Anterior cingulate cortex (tissue), 58 donors: ENCODE measurements at places on chromosomes 4 and X.
A peak's percentile ranks its signal among the peaks of the same experiment; 100 is the strongest.

GRCh38 chrX:38881727-38882126 lies 80.5 kb downstream of the MID1IP1 start:
- DNase-seq = no peak

- no peak for DNase-seq
Observed at GRCh38 chrX:41347186-41347585, 13.2 kb downstream of the DDX3X start.

GRCh38 chrX:135425026-135425965 lies 3.6 kb downstream of the SMIM10L2A start:
- no peak for DNase-seq

DNA sequence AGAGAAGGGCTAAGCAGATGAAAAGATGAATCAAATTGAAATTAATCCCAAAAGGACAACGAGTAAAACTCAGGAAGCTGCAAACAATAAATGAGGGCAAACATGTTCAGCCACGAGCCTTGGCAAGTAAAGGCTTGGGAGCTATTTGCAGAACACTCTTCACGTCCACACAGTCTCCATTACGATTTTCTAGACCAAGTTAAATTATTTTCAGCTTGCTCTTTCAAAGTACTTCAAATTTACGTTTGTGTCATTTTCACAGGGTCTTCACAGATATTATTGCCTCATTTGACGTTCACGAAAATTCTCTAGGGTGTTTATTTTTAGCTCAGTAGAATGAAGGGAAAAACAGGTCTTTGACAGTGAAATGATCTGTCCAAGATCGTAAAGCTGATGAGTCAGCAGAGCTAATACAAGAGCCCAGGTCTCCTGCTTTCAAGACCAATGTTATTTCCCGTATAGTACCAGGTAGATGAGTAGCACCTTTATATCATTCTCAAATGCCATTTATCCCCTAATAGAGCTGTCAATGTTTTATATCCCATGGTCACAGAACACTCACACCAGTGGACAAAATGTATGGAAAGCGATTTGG lies 20.9 kb downstream of the KLB start:
- no peak for DNase-seq

GRCh38 chr4:114688059-114688458 lies 89.5 kb downstream of the UGT8 start:
- DNase-seq = no peak

- DNase-seq = peak; percentile 9
Observed at GRCh38 chrX:101550751-101551379, 518 bp downstream of the ARMCX1 start.

- DNase-seq = no peak
Observed at GRCh38 chr4:113328514-113328913, 279.1 kb downstream of the ANK2 start.

- no peak for DNase-seq
Observed at GRCh38 chrX:39418731-39419638, 617.7 kb downstream of the MID1IP1 start.

DNA sequence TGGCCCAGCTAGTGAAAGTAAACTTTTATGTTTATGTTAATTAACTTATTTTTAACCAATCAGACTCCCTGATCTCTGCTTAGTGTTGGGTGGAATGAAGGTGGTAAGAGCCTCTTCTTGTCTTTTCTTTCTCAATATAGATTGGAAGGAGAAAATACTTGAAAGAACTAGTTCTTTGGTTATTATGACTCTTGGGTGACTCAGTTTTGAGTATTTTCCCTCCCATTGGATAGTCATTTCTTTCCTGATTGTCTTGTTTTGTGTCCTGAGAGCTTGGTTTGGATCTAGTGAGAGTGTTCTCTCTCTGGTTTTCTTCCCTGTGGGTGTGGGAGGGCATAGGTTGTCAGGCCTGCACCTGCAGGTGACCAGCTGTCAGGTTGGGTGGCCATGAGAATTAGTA lies 172.0 kb upstream of the GLRA2 start:
- DNase-seq = no peak

- no peak for DNase-seq
Observed at GRCh38 chrX:103442536-103442901, 66.2 kb downstream of the BEX3 start.

DNA sequence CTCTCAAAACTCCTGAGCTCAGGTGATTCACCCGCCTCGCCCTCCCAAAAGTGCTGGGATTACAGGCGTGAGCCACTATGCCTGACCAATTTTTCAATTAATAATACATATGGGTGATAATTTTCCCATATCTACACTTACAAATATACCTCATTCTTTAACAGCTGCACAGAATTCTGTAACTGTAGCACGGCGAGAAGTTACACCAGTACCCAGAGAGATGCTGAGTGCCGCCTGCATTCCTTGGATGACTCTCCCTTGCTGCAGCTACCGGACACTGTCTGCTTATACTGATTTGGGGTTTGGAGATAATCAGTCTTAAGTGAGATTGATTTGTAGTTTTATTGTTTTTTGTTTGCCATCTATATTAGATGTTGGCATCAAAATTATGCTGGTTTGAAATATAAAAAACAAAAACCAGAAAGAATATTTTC lies 5.8 kb downstream of the TIFA start:
- no peak for DNase-seq

- no peak for DNase-seq
Observed at GRCh38 chr4:175034986-175035705, 117.0 kb downstream of the ADAM29 start.

DNA sequence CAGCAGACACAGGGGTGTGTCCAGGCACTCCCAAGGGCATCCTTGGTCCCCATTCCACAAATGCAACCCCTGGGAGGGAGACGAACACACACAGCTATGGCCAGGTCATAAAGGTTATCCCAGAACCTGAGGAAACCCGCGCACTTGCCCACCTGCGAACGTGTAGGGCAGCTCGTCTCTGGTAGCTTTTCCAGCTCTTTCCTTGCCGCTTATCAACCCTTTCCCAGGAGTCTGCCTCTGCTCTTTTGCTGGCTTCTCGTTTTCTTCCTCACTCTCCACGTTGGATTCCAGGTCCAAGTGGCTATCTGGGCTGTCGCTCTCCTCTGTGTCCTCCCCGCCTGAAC lies 13.5 kb downstream of the NOP14 start:
- DNase-seq = no peak

GRCh38 chr4:186722796-186723291 lies 812 bp downstream of the FAT1 start:
- DNase-seq = no peak

DNA sequence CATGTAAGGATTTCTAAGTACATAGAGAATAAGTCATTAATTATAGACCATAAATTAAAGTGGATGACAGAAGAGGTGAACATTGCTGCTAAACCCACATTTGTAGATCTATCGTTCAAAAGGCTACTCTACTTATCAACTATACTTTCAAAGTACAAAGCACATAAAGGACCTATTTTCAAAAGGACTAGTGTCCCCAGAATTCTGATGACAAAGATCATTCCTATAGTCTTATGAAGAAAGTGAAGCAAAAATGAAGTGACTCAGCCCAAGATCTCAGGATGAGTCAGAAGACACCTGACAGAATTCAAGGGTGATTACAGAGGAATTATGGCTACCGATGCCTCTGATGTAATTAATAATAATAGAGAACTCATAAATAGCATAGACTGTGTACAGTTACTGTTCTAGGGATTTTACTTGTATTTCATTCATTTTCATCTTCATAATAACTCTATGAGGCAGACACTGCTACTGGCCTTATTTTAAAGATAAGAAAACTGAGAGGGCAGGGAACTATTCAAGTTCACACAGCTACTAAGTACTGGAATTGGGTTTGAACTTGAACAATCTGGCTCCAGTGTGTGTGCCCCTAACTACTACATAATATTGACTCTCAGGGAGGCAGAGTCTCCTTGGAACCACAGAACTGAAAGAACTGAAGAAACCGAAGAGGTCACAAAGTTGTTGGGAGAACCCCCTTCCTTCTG lies 17.1 kb downstream of the USP46 start:
- DNase-seq = no peak

DNA sequence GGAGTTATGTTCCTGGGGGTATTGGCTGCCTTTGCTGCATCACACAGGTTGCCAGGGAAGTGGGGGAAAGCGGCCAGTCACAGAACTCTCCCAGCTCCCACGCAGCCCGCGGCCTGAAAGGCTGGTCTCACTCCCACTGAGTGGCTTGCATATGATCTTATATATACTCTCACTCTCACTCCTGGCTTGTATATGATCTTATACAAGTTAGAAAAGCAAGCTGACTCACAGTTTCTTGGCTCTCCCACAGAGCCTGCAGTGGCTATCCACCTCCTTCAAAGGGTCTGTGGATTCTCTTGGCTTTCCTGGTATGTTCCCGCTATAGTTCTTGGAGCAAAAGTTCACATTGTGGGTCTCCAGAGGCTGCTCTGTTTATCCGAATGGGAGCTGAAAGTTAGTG lies 833.5 kb upstream of the GALNTL6 start:
- peak; percentile 24 for DNase-seq

DNA sequence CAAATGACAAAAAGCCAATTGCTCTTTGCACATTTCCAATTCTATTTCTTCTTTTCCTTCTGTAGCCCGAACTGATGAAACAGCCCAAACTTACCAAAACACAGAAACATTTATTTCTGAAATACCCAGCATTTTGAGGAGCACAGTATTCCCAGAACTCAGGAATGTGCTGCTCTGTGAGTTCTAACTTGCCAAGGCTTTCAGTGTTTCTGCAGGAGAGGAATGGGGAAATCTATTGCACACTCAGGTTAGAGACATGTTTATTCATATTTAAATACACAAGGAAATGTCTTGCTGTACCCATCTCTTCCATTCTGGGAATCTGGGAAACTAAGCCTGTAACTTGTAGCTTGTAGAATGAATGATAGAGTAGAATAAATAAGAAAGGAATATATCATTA lies 10.7 kb downstream of the TMPRSS11D start:
- DNase-seq = no peak

GRCh38 chr4:152537881-152538280 lies 2.0 kb upstream of the FBXW7 start:
- DNase-seq = no peak

- DNase-seq = no peak
Observed at GRCh38 chr4:40515398-40516293, 114.0 kb downstream of the RBM47 start.

DNA sequence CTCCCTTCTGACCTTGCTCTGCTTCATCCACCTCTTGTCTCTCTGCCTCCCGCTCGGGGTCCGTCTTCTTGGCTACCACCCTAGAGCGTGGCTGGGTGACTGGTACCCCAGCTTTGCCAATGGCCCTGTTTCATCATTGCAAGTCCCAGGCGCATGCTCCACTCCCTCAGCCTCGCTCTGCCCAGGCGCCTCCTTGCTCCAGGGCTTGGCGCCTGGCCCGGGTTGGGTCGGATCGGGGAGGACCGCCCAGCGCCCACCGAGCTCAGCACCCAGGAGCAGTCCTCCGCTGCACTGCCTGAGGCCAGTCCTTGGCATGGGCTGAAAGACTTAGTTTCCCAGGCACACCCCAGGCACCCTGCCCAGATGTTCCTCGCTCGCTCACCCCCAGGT lies 577 bp downstream of the BGN start:
- DNase-seq = no peak

DNA sequence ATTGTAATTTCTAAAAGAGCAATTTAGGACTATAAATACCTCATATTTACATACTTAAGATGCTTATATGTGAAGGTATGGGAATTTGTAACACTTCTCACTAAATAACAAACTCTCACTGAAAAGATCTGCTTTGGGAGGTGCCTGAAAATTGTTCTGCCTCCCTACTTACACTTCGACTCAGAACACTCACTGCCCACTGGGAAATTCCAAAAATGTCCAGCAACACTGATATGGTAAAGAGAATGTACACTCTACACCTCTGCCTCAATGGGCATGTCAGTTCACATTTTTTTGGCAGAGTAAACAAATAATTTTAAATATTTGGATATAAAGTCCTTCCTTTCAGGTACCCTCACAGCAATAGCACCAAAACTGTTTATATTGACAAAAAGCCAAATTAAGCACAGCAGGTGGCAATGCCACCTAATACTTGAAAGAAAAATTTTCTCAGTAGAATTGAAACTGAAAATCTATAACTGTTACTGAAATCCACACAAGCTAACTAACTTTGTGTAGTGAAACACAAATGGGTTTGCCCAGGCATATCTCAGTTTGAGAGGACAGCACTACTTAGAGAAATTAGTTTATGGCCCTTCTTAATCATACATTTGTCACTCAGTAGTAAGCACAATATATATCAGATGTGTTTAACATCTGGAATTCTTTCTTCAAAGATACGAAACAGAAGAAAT lies 67.1 kb downstream of the PRDM5 start:
- DNase-seq = no peak

DNA sequence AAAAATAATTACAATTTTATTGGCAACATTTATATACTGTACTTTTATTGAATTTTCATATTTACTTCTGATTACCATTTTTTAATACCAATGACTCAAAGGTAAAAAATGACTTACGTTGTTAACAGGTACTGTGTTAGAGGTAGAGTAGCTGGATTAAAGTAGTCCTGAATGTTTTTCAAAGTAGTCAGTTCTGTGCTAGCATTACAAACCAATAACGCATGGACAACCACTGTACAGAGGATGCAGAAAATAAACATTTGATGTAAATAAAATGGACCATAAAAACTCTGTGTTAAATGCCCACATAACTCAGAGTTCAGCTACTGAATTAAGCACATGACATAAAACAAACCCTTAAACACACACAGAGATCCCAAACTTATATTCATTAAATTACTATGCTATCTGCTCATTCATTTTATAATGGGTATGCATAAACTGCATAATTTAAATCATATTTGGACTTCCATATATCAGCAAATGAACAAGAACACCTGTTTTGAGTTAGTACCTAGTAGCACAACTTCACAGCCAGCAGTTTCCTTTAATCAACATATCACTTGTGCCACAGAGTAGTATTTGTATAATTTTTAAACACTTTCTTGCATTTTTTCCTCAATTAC lies 46.4 kb upstream of the NEUROG2 start:
- no peak for DNase-seq

DNA sequence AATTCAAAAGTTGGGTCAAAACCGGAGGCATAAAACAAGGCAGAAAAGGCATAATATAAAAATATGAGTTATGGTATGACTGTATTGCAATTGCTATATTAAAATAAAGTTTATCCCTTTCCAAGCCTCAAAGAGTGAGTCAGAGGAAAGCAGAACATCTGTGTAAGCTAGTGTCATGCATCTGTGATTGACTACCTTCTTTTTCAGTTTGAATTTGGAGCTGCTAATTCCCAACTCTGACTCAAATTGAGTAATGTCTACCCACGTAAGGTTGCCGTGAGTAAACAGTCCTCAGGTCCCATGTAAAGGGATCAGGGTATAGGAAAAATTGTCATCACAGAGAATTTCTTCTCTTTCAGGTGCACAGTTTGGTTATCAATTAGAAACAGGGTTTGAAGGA lies 6.5 kb upstream of the SLITRK4 start:
- DNase-seq = no peak

DNA sequence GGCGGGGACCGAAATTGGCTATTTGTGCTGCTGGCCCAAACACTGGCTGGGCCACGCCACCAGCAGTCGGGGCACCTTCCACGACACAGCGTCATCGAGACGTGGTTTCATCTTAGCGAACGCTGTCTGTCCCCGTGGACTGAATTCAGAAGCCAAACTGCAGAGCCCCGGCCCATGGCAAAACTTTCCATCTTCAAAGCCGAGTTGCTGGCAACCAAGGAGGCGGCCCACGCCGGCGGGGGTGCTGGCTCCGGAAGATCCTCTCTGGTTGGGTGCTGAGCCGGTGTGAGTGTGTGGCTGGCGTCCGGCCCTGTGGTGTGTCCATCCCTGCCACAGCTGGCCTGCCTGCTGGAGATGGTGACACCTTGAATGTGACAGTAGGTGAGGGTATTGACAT lies 96.6 kb upstream of the ADRA2C start:
- DNase-seq = no peak
